Thoracic aorta (tissue), 2 donors: ENCODE measurements at places on chromosomes 3 and 15. TPM values are rescaled to one million over a fixed set of nuclear protein-coding genes. Genes with fewer than 3 reads are reported as not detected.

GRCh38 chr3:29373131-29373680 lies 92.3 kb downstream of the RBMS3 start:
- DNase-seq: no peak

DNA sequence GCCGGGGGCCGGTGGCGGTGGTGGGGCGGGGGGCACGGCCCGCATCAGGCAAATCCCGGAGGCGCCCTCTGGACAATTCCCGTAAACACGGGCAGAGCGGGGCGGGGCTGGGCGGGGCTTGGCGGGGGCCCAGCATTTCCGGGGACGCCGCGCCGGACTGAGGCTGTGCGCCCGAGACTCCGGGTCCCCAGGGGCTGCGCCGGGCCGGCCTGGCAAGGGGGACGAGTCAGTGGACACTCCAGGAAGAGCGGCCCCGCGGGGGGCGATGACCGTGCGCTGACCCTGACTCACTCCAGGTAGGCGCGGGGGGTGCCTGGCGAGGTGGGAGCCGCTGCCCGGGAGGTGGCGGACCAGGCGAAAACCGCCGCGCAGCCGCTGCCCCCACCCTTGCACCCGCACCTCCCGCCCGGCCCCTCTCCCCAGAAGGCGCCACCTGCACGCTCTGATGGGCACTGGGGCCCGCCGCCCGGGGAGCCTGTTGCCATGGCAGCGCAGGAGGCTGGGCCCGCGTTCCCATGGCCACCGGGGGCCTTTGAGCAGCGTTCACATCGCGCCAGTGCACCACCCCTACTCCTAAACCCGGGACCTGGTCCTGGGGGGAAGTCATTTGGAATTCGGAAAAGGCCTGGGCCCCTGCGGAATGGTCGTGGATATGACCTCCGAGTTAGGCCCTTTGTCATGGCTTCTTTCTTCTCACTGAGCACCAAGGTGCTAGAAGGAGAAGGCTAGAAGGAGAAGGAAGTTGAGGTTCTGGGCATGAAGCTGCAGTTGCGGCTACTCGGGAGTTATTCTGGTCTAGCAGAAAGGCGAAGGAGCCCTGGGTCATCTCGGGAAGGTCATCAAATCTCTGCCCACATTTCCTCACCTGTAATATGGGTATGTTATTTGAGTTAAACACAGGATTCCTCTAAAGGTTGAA lies 16.1 kb upstream of the SEMA4B start:
- no peak for DNase-seq

DNA sequence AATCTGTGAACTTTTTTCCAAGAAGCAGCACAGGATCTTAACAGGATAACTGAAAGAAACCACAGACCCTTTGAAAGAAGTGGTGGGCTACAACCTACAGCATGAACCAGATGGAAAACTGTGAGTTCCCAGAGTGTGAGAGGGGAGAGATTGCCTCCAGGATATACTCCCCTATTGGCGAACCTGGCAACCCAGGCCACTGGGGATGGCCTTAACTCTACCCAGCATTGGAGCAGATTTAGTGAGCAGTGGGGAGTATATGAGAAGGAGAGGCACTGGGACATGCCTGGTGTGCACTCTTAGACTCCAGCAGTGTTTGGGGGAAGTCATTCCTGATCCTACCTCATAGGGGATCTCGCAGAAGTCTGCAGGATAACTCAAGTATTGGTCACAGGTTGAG lies 201.0 kb upstream of the TP63 start:
- DNase-seq: no peak

Gene OIP5
- not detected for total RNA-seq

DNA sequence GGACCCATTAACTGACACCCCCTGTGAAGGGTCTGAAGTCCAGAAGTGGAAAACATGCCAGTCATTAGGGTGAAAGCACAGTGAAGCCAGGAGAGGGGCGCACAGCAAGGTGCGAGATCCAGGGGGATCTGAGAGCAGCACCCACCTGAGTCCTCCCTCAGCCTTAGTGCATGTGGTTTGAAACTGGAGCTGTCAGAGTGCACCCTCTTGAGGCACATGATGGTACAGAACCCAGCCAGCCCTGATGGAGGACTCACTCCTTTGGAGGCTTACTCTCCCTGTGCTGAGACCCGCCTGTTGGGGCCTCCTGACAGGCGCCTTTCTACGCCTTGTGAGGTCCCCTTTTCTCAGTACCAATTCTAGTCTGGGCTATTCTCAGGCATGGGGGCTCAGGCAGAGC lies 77.8 kb downstream of the IL20RB start:
- no peak for DNase-seq

GRCh38 chr3:171168086-171168485 lies 141.6 kb upstream of the SLC2A2 start:
- DNase-seq: no peak

- no peak for DNase-seq
These were observed 116.0 kb downstream of the GMNC start for GRCh38 chr3:190746531-190746930.

DNA sequence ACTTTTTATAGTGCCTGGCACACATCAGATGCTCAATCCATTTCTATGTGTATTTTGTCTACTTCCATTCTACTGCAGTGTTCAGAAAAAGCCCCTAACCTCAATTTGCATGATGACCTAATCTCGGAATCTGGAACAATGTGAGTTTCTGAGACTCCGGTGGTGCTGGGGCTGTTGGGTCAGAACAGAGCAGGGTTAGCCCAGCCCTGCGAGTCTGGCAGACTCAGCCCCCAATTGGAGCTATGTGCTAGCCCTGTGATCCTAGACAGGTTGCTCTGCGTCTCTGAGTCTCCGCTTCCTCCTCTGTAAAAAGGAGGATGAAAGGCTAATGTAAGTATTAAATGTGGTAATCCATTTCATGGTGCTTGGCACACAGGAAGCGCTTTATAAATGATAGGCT lies 95.0 kb upstream of the ICE2 start:
- DNase-seq: no peak

- no peak for DNase-seq
These were observed 1.0 kb downstream of the PIGZ start for GRCh38 chr3:196967412-196968232.

Gene EIF2A
- total RNA-seq: 173 TPM

Gene ADGRG7
- not detected for total RNA-seq

GRCh38 chr3:98797905-98798304 lies 34.8 kb downstream of the ST3GAL6 start:
- DNase-seq: no peak
